CD8-positive, alpha-beta memory T cell (primary cell): ENCODE measurements at places on chromosomes 3 and 15. TPM values are rescaled to one million over a fixed set of nuclear protein-coding genes. Genes with fewer than 3 reads are reported as not detected.

- DNase-seq, result no peak
- no peak overlapping the region for H3K4me3 ChIP-seq
- no peaks in the 10 kb centered on the region for H3K27me3 ChIP-seq
- H3K27ac ChIP-seq, result no peak overlapping the region
- H3K36me3 ChIP-seq, result no peaks in the 10 kb centered on the region
- no peaks in the 10 kb centered on the region for H3K4me1 ChIP-seq
Observed at GRCh38 chr3:117881210-117881609, 1153.4 kb downstream of the IGSF11 start.

DNA sequence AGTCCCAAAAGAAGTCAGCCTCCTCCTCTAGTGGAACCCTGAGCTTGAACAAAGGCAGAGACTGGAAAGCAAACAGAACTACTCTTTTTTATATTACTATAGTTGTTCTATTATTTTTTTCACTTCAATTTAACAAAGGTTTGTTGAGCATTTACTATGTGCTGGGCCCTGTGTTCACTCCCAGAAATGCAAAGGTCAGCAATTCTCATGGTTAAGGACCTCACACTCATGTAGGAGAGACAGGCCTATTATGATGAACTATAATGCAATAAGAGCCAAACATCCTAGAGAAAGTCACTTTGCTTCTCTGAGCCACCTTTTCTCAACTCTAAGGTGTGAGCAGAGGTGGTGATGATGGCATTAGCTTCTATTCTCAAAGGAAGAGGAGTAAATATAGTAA is 82.1 kb upstream of the ARHGEF3 start:
- no peak for DNase-seq
- H3K27me3 ChIP-seq, result no peaks in the 10 kb centered on the region
- no peaks in the 10 kb centered on the region for H3K36me3 ChIP-seq

GRCh38 chr15:94943888-94944287 is 712.5 kb downstream of the MCTP2 start:
- H3K27ac ChIP-seq, result no peak overlapping the region
- no peaks in the 10 kb centered on the region for H3K27me3 ChIP-seq
- no peak for DNase-seq
- H3K4me1 ChIP-seq, result no peaks in the 10 kb centered on the region
- no peak overlapping the region for H3K4me3 ChIP-seq
- H3K36me3 ChIP-seq, result no peaks in the 10 kb centered on the region

- no peak overlapping the region for H3K4me3 ChIP-seq
- H3K27ac ChIP-seq, result no peak overlapping the region
- no peaks in the 10 kb centered on the region for H3K27me3 ChIP-seq
- no peaks in the 10 kb centered on the region for H3K4me1 ChIP-seq
- H3K36me3 ChIP-seq, result no peaks in the 10 kb centered on the region
Observed at GRCh38 chr3:11555211-11555782, 88.4 kb downstream of the VGLL4 start.

DNA sequence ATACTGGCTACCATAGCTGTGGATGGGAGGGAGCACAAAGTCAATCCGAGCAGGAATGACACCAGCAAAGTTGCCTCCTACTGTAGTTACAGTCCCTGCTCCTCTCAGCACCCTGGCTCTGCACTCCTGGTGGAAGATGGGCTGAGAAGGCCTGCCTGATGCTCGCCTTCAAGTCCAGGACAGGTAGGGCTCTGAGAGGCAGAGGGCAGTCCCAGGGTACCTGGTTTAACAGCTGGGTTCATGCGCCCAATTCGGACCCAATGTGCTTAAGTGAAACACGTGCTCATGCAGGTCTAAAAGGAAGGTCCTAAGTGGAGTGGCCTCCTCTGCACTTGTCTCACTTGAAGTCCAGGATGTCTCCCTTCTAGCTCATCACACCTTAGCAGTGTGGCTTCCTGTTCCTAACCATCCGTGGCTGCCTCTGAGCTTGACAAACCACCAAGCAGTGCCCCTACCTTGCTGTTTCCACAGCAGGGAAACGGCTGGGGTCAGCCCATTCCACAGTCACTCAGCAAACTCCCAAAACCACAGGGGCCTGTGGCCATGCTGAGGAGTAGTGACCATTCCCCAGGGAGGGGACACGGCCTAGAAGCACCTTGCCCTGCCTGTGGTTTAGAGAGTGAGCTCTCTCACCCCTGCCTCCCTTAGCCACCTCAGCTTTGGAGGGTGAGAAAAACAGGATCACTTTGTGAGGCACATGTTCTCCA is 3.9 kb upstream of the MUSTN1 start:
- H3K36me3 ChIP-seq, result peaks cover 11% of the 10 kb centered on the region
- H3K4me3 ChIP-seq, result no peak overlapping the region
- H3K4me1 ChIP-seq, result peaks cover 24% of the 10 kb centered on the region
- H3K27me3 ChIP-seq, result no peaks in the 10 kb centered on the region

- H3K27ac ChIP-seq, result no peak overlapping the region
- no peaks in the 10 kb centered on the region for H3K4me1 ChIP-seq
- peaks cover 29% of the 10 kb centered on the region for H3K27me3 ChIP-seq
- no peaks in the 10 kb centered on the region for H3K36me3 ChIP-seq
Observed at GRCh38 chr15:55588815-55589115, 620 bp upstream of the PYGO1 start.

DNA sequence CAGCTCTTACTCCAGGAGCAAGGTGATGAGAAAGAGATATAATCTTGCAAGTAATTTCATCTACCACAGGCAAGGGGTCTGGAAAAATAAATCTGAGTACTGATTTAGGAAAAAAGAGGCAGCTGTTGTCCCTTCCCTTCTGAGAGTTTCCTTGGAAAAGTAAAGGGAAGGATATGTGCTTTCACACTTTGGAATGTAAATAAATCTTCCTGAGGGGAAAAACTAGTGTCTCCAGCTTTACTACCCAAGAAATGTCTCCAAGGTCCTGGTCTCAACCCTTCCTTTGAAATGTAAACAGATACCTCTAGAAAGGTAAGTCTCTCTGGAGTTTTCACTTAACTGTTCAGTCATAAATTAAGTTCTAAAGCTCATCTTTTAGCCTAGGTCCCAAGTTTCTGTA is 102.6 kb downstream of the DPH6 start:
- H3K4me1 ChIP-seq, result no peaks in the 10 kb centered on the region
- H3K27me3 ChIP-seq, result no peaks in the 10 kb centered on the region
- no peak overlapping the region for H3K27ac ChIP-seq
- no peak overlapping the region for H3K4me3 ChIP-seq
- no peak for DNase-seq

- no peaks in the 10 kb centered on the region for H3K36me3 ChIP-seq
- H3K4me1 ChIP-seq, result peaks cover 14% of the 10 kb centered on the region
Observed at GRCh38 chr3:115790759-115791158, 167.4 kb downstream of the GAP43 start.

DNA sequence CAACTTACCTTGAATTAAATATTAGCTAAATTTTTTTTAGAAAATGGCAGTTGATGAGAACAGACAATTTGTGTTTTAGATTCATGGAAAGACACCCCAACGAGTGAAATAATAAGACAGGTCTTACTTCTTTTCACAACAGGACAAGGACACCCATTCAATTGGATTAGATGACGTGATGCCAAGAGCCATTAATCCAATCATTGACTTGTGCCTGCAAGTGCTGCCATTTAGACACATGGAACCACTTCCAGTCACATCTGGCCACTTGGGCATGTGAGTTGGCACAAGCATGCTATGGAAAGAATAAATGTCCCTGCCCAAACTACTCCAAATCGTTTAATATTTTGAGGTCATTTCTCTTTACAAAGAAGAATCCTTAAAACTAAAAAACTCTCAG is 1308.8 kb downstream of the ROBO2 start:
- H3K4me3 ChIP-seq, result no peak overlapping the region
- H3K4me1 ChIP-seq, result no peaks in the 10 kb centered on the region
- no peak overlapping the region for H3K27ac ChIP-seq

DNA sequence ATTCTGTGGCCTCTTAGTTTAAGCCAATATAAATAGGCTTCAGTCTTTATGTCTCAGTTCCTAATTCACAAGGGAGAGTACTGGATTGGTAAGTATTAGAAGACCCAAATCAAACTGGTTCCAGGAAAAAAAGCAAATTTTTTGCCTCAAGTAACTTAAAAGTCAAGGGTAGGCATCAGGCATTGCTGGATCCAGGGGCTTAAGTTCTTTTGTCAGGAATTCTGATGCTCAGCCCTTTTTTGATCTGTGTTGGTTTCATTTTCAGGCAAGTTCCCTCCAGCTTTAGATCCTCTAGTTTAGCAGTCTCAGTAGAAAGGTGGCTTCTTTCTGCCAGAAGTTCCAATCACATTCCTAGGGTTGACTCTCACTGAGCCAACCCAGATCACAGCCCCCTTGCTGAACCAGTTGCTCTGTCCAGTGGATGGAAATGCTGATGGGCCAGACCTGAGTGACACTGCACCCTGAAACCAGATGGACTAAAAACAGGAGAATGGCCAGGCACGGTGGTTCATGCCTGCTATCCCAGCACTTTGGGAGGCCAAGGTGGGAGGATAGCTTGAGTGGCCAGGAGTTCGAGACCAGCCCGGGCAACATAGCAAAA is 253.5 kb downstream of the SHQ1 start:
- H3K36me3 ChIP-seq, result no peaks in the 10 kb centered on the region
- H3K27me3 ChIP-seq, result no peaks in the 10 kb centered on the region
- H3K4me3 ChIP-seq, result no peak overlapping the region
- DNase-seq, result no peak
- H3K4me1 ChIP-seq, result no peaks in the 10 kb centered on the region

CCR2 gene
- 0.51 TPM for total RNA-seq

USP50 gene
- total RNA-seq, result 0.40 TPM

SNX4 gene
- total RNA-seq, result 50.8 TPM
